ENCODE measurements at places on chromosomes 2 and 18.

GRCh38 chr2:196263181-196263747 lies 91.9 kb upstream of the STK17B start:
- DNase-seq, result no peak

DNA sequence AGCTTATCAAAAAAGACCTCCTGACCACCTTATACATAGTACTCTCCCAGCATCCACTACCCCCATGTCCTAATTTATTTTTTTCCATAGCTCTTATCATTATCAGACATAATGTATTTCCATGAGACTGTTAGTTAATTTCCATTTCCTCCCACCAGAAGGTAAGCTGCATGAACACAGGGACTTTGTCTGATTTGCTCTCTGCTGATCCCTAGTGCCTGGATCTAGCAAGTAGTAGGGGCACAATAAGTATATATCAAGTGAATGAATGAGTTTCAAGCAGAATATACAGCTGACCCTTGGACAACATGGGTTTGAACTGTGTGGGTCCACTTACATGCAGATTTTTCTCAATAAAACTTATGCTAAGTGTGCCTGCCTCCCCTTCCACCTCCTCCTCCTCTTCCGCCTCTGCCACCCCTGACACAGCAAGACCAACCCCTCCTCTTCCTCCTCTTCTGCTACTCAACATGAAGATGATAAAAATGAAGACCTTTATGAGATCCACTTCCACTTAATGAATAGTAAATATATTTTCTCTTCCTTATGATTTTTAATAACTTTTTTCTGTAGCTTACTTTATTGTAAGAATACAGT lies 53.8 kb downstream of the CTAGE1 start:
- DNase-seq, result no peak

GRCh38 chr2:85736456-85737355 lies 17.1 kb upstream of the ATOH8 start:
- DNase-seq, result no peak

GRCh38 chr2:178268435-178268834 lies 74.1 kb downstream of the OSBPL6 start:
- DNase-seq, result no peak

DNA sequence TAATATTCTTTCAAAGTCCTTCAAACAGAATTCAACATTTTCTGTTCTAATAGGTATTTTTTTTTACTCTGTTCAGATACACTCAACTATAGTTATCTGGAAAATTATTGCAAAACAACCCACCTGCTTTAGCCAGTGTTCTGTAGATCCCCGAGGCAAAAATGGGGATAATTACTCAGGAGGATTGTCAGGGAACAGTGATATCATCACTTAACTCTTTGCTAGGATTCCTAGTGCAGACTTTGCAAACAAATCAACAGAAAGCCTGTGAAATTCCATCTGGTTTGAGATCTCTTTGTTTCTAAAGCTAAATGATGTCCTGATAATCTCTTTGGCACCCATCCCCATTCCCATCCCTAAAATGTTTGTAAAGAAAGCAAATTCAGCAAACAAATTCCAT lies 413.6 kb upstream of the MEIS1 start:
- DNase-seq, result peak; percentile 4

DNA sequence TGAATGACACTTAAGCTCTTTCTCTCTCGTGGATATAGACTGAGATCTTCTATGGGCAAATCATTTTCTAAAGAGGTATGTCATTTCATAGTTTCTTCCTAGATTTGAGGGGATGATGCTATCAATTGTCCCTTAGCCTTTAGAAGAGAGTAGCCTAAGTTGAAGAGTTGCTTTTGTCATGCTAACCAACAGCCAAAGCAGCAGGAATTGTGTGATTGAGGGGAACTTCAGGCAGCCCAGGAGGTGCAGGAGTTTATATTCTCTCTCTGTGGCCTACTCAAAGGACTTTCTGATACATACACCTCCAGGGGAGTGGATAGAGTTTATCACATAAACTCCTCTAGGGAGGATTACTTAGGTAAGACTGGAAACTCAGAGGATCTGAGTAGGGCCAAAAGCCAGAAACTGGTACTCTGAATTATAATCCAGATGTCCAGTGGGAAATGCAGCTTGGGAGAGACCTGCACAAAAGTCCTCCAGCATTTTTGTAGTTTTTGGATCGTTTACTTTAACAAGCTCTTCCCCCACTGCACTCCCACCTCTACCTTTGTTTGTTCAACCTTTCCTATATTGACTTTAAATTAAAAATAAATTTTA lies 150.7 kb upstream of the CCDC68 start:
- no peak for DNase-seq

DNA sequence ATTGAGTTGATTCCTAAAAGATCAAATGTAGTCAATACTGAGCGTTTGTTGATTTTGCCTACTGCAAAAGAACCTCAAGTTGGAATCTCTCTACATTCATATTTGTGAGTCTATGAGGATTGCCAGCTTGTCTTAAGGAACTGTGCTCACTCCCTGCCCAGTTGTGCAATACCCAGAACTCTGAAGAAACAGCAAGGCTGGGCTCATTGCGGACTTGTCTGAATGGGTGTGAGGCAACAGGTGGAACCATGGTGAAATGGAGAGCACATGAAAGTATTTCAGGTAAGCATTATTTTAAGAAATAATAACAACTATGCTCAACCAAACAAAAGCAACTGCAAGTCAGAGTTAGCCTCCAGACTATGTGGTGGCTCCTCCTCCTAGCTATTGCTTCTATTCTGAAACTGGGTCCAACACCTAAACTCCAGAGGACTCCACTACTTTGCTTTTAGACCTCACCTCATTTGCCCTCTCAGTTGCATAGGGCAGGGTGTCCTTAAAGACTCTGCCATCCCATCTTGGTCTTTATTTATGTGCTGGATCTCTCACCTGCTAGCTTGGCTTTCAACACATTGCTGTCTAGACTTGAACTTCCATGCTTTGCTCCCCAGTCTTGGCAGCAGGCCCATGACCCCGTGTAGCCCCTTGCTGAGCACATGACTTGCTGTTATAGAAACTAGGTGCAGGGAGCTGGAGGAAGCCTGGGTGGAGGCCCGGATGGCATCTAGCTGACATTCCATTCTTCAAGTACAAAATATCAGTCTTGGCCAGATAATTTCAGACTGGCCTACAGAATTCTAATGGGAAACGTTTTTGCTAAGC lies 94.8 kb upstream of the ARL5A start:
- DNase-seq, result no peak

- no peak for DNase-seq
Measured at GRCh38 chr18:76567835-76568445, 72.9 kb upstream of the ZNF516 start.

DNA sequence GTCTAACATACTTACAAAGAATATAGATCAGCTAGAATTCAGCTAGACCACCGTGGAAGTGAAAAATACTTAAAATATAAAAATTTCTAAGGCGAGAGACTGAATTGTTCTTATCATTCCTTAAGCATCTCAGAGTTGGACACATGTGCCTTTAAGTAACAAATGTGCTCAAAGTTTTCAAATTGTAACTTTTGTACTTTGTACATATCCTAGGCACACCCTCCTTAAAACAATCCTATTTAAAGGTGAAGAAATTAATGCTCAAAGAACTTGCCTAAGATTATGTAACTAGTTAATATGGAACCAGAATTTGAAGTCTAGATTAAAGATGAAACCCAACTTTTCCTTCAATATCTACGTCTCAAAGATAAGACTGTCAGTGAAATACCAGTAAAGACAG lies 74.1 kb downstream of the EML4 start:
- no peak for DNase-seq

- DNase-seq, result no peak
Measured at GRCh38 chr2:187470698-187471097, 22.6 kb upstream of the CALCRL start.

- no peak for DNase-seq
Measured at GRCh38 chr2:196758474-196759377, 40.8 kb downstream of the GTF3C3 start.

DNA sequence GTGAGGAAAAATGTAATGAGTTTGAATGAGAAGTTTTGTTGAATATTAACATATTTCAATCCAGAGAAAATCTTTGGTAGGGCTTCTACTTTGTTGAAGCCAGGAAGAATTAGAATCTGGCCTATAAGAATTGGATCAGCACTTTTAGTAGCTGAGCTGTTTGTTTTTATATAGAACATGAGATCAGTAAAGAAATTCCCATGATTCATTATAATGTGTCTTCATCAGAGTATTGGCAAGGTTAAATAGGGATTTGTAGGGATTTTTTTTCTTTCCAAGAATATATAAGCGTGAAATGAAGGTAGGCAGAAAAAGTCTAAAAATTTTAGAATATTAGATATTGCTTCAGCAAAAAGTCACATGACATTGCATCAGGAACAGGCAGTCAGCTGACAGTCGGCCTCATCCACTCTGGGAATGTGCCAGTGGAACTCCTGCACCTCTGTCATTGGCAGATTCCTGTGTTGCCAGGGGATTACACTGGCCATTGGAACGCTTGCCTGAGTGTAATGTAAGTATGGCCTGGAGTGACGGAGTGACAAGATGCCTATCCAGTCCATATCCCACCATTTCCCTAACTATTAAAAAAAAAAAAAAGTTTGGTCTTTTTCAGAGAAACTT lies 60.6 kb downstream of the SERTAD2 start:
- DNase-seq, result no peak

GRCh38 chr2:158101384-158101926 lies at the start of gene UPP2:
Gene UPP2, plus strand, starts transcription at chr2:158101876. Its CDS starts 188 bp downstream, at chr2:158102064.
- DNase-seq, result no peak

Data from NCI-H1417 treated with DMSO at 0.1 percent for 48 hours (cell line).